ENCODE measurements at places on chromosomes 3 and 15.

- no peak for DNase-seq
- H3K27me3 ChIP-seq, result no peaks in the 10 kb centered on the region
- H3K4me1 ChIP-seq, result peaks cover 29% of the 10 kb centered on the region
Observed at GRCh38 chr3:4818986-4819693, 160.1 kb upstream of the BHLHE40 start.

GRCh38 chr3:86653661-86654205, 337.2 kb downstream of the VGLL3 start:
- no peak for DNase-seq
- H3K4me1 ChIP-seq, result no peaks in the 10 kb centered on the region
- no peaks in the 10 kb centered on the region for H3K36me3 ChIP-seq

DNA sequence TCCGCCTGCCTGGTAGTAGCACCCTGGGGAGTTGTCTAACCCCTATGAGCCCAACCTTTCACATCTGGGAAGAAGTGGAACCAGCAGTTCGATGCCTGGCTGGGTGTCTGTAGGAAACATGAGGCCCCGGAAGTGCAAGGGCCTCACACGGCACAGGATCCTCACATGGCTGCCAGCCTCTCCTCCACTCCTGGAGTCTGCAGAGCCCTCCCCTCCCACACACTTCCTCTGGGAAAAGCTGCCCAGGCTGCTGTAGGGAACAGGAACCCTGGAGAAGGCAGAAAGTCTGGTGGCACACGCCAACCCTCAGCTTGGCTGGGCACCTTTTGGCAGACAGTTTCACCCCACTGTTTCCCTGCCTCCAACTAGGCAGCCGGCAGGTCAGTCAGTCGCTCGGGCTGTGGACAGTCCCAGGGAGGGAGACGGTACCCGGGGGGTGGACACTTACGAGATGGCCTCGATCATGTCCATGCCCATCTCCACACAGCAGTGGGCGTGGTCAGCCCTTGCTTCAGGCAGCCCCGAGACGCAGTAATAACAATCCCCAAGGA, 118.4 kb downstream of the ADCY5 start:
- no peak overlapping the region for H3K27ac ChIP-seq
- no peaks in the 10 kb centered on the region for H3K36me3 ChIP-seq
- H3K27me3 ChIP-seq, result no peaks in the 10 kb centered on the region
- H3K4me1 ChIP-seq, result no peaks in the 10 kb centered on the region
- DNase-seq, result no peak

DNA sequence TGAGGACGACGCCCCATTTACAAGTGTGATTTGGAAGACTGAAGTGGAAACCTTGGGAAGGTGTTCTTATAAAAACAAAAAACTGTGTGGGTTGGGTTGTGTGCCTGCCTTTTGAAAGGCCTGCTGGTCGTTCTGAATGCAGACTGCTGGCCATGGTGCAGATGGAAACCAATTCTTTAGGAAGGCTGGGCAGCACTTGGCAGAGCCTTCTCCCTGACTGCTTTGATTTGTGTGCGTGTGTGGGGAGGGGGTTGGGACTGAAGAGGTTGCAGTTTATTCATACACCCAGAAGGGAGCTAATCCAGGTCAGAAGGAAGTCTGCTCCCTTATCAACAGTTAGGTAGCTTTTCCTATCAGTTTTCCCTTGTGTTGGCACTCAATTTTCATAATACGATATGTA, 288.7 kb downstream of the SOX2 start:
- H3K36me3 ChIP-seq, result no peaks in the 10 kb centered on the region
- H3K4me1 ChIP-seq, result no peaks in the 10 kb centered on the region
- H3K27me3 ChIP-seq, result no peaks in the 10 kb centered on the region
- no peak for DNase-seq
- no peak overlapping the region for H3K4me3 ChIP-seq

- no peaks in the 10 kb centered on the region for H3K27me3 ChIP-seq
- H3K4me3 ChIP-seq, result no peak overlapping the region
- DNase-seq, result no peak
- H3K36me3 ChIP-seq, result no peaks in the 10 kb centered on the region
- H3K27ac ChIP-seq, result no peak overlapping the region
- H3K4me1 ChIP-seq, result no peaks in the 10 kb centered on the region
Observed at GRCh38 chr3:108486941-108487340, 23.5 kb downstream of the MYH15 start.

GRCh38 chr3:48014358-48014757, 1.9 kb downstream of the MAP4 start:
- H3K27me3 ChIP-seq, result no peaks in the 10 kb centered on the region
- H3K36me3 ChIP-seq, result no peaks in the 10 kb centered on the region
- H3K4me1 ChIP-seq, result peaks cover 20% of the 10 kb centered on the region
- DNase-seq, result no peak

GRCh38 chr15:91884606-91885005, 31.1 kb downstream of the SLCO3A1 start:
- H3K36me3 ChIP-seq, result no peaks in the 10 kb centered on the region
- H3K4me1 ChIP-seq, result peaks cover 25% of the 10 kb centered on the region
- no peak for DNase-seq
- no peaks in the 10 kb centered on the region for H3K27me3 ChIP-seq
- no peak overlapping the region for H3K27ac ChIP-seq
- H3K4me3 ChIP-seq, result no peak overlapping the region

DNA sequence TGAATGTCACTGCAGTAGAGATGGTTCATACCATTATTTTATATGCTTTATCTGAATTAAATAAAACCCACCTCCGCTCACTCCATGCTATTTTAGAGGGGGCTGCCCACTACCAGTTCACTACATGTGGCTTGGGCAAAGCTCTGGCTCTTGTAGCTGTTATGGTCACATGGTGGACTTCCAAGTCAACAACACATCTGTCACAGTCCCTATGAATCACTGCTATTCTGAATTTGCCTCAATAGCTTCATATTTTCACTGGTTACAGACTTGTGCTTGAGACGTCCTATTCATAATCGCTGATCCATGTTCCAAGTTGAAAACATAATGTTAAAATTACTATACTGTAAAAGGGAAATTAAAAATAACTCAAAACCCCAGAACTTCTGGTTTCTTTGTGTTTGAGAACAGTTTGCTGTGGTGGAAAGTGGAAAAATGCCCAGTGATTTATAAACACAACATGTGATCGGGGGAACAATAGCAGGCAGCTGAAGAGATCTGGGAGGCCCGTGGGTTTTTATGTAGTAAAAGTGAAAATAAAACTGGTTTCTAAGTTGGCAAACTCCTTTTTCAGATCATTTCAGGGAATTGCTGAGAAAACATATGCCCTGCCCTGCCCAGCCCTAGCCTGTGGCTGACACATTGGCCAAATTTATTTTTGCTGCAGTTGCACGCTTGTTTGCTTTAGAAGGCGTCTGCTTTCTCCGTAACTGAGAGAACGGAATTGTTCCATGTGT, 128.8 kb upstream of the PRR23C start:
- DNase-seq, result peak; percentile 12
- H3K27me3 ChIP-seq, result no peaks in the 10 kb centered on the region
- peaks cover 6% of the 10 kb centered on the region for H3K4me1 ChIP-seq
- H3K36me3 ChIP-seq, result no peaks in the 10 kb centered on the region

Measured in thyroid gland (tissue), 4 donors.